ENCODE measurements at places on chromosomes 7 and 10.

DNA sequence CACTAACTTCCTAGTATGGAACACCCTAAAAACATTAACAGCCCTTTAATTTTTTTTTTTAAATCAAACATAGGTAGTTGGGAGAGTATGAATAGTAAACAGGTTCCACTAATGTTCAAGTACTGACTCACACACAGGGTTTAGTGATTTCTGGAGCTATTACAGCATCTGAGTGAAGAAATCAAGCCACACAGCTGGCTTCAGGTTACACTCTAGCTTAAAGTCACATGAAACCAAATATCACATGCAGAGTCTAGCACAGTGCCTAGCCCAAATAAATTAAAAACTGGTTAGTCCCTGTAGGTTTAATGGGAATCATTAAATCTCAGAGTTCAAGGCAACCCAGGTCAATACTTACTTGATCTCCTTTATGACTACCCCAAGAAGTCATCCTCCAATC lies 11.6 kb downstream of the PANK1 start:
- peak; percentile 66 for DNase-seq

DNA sequence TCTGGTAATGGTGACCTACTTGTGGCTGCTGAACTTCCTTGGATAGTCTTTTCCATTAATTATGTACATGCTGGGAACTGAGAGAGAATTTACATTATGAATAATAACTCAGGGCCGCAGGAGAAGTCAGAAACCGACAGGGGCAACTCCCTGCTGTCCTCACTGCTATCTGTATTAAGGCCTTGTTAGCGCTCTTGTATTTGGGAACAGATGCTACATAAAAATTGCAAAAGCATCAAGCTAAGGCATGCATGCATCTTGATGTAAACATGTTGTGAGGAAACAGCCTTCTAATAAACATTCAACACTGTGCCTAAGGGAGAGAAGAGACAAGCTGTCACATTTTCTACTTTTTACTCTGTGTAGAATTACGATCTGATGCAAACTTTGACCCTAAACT lies 158.4 kb downstream of the PARD3 start:
- DNase-seq = no peak

- DNase-seq = peak; percentile 47
These were observed 106.2 kb upstream of the CELF2 start for GRCh38 chr10:10911471-10911921.

GRCh38 chr7:99379043-99379577 lies 4.6 kb downstream of the ARPC1B start:
- peak; percentile 91 for DNase-seq

DNA sequence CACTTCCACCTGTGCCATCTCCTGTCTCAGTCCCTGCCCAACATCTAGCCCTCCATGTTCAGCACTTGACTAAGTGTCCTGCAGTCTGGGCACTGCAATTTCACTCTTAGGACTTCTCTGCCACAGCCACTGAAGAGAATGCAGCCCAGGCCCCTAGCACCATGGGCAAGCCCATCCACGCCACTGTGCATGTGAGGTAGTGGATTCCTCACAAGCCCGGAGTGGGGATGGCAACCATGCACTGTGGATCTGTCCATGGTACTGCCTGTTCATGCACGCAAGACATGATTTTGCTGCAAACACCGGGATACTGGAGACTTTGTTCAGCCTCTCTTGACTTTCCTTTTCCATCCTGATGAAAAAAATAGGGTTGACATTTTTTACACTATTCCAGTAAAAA lies 12.3 kb downstream of the DDC start:
- no peak for DNase-seq

DNA sequence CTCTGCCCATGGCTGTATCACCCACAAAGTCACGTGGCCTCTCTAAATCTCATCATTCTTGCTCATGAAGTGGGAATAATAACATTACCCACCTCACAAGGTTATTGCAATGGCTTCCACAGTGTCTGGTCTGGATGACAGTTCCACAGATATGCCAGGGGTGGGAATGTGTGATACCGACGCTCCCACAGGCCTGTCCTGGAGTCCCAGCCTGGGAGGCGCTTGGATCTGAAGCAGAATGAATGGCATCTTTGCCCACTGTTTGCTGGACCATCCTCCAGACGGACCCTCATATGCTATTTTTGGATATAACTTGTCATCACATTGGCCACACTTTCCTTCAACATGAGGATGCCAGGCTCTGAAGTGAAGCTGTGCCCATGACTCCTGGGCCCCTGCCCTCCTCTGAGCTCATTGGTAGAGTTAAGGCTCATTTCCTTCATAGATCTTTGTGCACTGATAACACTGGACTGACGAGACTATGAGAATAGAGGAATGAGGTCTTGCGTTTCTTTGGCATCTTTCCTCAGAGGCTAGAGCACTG lies 279.8 kb upstream of the ZNF32 start:
- DNase-seq = no peak

DNA sequence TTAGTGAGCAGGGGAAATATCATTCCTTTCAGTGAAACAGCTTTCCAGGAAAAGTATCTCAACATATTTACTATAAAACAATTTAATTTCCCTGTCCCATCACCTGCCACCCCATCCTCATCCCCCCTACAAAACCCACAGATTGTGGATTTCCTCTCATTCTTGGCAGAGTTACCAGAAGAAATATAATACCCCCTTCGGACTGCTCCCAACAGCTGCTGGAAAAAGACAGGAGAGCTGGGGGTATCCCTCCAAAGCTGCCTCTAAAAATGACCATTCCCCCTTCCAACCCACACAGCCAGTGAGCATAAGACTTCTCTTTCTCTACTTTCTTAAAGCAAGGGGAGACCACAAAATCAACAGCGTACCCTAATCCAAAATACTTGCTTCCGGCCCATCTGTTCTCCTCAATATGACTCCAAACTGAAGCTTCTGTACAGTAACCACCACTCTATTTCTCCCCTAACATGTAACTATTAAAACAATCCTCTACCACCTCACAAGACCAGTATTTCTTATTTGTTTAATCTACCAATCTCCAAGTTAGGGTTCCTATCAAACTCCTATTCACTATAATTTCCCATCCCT lies 7.8 kb downstream of the FBXW4 start:
- no peak for DNase-seq

DNA sequence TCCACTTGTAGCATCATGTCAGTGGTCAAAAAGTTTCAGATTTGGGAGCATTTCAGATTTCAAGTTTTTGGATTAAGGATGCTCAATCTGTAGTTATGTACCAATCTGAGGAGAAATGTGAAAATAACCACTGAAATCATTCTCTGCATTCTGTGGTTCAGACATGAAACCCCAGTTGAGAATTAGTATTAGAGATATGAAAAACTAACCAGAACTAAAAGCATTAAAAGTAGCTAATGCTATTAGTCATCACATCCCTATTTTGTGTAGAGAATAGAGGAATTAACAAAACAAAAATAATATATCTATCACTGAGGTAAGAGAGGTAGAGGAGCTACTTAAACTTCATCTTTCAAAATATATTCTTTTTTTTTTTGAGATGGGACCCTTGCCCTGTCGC lies 28.0 kb downstream of the MICU1 start:
- DNase-seq = no peak

All from AG09309 (cell line).